ENCODE measurements at places on chromosomes 13 and 19.
A peak's percentile ranks its signal among the peaks of the same experiment; 100 is the strongest.

DNA sequence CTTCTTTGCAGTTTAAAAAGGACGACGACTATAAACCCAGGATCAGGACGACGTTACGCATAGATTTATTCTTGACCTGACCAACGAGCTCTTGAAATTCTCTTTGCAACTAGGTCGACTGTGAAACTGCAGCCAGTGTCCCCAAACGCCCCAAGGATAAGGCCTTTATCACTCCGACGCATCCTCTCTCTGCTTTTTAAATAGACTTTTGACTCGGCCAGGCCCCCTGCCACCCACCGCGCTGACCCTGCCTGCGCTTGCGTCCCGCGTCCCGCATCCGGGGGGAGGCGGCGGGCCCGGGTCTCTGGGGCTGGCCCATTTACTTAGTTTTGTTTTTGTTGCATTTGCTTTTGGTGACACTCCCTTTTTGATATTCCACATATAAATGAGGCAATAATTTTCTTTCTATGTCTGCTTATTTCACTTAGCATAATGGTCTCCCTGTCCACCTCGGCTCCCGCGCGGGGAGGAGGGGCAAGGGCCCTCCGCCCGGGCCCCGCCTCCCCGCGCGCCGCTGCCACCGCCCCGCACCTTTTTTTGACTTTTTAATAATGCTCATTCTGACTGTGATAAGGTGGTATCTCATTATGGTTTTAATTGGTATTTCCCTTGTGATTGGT lies 17.4 kb downstream of the RB1 start:
- no peak for DNase-seq

DNA sequence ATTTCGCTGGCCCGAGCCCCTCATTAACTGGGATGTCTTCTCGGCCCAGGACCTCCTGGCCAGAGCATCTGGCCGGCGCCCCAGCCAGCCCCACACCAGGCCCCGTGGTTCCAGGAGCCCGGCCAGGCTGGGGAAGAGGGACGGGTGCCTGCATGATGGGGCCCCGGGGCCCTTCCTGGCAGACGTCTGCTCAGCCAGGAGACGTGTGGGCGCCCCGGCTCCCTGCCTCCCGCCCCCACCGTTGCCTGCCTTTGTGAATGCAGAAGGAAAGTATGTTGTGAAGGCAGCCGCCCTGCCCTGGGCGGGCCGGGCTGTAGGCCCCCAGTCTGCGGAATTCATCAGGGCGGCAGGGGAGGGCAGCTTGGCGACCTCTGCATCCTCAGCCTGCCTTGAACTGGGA lies 4.4 kb upstream of the COMP start:
- DNase-seq: no peak

GRCh38 chr13:33208290-33209220 lies 77.0 kb downstream of the STARD13 start:
- no peak for DNase-seq

DNA sequence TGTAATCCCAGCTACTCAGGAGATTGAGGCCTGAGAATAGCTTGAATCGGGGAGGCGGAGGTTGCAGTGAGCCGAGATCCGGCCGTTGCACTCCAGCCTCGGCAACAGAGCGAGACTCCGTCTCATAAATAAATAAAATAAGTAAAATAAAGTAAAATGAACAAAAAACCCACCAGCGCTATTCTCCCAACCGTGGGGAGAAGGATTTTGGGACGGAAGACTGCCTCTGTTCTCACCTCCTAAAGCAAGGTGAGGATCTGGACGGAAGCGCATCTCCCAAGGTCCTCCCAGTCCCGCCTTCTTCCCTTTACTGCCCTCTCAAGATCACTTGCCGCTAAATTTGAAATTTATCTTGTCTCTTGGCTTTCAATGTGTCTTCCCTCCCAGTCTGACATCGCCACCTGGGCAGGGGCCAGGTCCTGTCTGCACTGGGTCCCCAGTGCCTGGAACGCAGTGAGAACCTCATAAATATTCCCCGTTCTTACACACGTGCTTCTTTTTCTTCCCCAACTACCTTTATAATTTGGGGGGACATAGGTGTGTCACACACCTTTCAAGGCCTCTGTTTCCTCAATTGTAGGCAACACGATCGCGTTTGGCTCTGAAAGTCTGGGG lies 1.2 kb upstream of the DNAJB1 start:
- no peak for DNase-seq

- DNase-seq: no peak
Measured at GRCh38 chr13:35309706-35310105, 166.8 kb downstream of the MAB21L1 start.

GRCh38 chr19:13337181-13337580 lies 169.1 kb downstream of the CACNA1A start:
- DNase-seq: no peak

- no peak for DNase-seq
Measured at GRCh38 chr13:24161980-24162525, 1.5 kb downstream of the SPATA13 start.

DNA sequence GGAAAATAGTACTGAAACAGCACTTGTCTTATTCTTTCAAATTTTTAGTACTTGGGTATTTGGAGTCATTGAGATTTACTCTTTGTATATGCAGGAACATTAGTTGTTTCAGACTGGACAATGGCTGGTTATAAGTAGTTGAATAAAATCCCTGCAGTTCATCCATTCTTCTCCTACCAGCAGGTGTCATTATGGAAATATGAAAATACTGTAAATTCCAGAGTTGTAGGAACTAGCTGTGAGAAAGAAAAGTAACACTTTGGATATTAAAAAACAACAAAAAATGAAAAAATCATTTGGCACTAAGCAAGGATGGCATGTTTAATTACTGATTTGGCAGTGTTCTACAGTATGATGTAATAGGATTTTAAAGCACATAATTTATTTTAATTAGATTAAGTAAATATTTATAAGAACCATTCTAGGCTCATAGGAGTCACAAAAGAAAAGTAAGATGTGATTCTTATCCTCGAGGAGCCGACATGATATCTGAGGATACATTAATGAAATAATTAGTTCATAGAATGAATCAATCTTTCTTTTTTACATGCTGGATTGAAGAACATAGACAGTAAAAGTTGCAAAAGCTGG lies 155.3 kb downstream of the KCNRG start:
- DNase-seq: no peak

GRCh38 chr13:40233731-40234195 lies 432.7 kb downstream of the FOXO1 start:
- peak; percentile 64 for DNase-seq

- DNase-seq: peak; percentile 69
Measured at GRCh38 chr19:9586764-9587163, 2.5 kb upstream of the ZNF121 start.

- no peak for DNase-seq
Measured at GRCh38 chr19:7900401-7900870, 3.2 kb upstream of the MAP2K7 start.

GRCh38 chr13:31286930-31287329 lies 87.2 kb downstream of the B3GLCT start:
- no peak for DNase-seq

- peak; percentile 64 for DNase-seq
Measured at GRCh38 chr19:46717716-46718143, 816 bp upstream of the PRKD2 start.

DNA sequence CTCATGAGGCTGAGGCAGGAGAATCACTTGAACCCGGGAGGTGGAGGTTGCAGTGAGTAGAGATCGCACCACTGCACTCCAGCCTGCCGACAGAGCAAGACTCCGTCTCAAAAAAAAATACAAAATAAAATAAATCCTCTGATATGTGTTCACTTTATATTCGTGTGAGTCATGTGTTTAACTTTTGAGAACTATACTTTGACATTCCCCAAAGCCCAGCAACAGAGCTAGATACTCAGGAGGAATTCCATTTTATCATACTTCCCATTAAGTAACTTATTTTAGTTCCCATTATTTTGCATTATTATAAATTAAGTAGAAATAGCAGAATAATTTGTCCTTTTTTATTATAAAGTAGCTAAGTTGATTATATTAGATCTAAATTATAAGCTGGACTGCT lies 3.3 kb upstream of the CHAMP1 start:
- DNase-seq: no peak

DNA sequence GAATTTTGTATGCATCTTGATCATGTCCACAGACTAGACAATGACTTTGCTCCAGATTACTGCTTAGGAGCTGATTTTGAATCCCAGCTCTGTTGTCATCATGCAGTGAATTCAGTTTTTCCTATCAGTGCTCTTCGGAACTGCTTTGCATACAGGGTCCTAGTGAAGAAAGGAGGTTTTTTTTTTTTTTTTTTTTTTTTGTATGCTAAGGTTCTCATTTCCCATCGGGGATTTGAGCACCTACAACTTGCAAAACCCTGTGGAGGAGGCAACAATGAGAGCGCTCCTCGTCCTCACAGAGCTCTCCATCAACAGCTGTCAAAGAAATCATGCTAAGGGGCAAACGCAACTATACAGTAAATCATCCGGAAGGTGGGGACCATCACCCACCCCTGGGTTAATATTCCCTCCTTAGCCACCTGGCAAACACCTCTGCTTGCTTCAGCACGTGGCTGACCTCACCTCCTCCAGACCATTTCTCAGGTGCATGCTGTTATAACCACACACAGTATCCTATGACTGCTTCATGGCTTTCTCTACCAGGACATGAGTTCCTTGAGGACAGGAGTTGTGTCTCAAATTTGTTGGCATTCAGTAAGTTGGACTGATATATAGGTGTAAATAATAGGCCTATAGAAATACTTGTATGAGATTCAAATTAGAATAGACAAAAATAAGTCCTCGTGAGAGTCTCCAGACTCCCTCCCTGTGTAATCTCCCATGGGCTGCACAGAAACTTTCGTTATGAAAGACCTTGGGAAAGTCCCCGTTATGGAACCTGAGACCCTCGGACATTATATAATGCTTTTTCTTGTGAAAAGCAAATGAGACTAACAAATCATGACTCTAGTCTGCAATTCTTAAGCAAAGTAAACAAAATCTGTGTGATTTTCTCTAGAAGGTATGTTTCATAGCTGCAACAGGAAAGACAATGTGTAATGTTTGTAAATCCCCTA lies 113.8 kb downstream of the KATNAL1 start:
- no peak for DNase-seq

- DNase-seq: no peak
Measured at GRCh38 chr19:51508059-51508733, 6.6 kb upstream of the SIGLEC12 start.

- no peak for DNase-seq
Measured at GRCh38 chr13:30997697-30998096, 65.2 kb downstream of the TEX26 start.

DNA sequence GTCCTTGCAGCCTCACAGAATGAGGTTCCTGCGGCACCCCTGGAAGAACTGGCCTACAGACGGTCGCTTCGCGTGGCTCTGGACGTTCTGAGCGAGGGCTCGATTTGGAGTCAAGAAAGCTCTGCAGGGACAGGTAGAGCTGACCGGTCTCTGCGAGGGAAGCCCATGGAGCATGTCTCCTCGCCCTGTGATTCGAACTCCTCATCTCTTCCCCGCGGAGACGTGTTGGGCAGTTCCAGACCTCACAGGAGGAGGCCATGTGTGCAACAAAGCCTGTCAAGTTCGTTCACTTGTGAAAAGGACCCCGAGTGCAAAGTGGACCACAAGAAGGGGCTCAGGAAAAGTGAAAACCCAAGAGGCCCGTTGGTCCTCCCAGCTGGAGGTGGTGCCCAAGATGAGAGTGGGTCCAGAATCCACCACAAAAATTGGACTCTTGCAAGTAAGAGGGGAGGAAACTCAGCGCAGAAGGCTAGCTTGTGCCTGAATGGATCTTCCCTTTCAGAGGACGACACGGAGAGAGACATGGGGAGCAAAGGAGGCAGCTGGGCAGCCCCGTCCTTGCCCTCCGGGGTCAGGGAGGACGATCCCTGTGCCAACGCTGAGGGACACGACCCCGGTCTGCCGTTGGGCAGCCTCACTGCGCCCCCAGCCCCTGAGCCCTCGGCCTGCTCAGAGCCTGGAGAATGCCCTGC lies 23.4 kb upstream of the NDUFS7 start:
- DNase-seq: no peak

- DNase-seq: no peak
Measured at GRCh38 chr19:30665449-30665848, 293.3 kb downstream of the ZNF536 start.

GRCh38 chr13:86201477-86201876 lies 402.3 kb upstream of the SLITRK6 start:
- DNase-seq: no peak

DNA sequence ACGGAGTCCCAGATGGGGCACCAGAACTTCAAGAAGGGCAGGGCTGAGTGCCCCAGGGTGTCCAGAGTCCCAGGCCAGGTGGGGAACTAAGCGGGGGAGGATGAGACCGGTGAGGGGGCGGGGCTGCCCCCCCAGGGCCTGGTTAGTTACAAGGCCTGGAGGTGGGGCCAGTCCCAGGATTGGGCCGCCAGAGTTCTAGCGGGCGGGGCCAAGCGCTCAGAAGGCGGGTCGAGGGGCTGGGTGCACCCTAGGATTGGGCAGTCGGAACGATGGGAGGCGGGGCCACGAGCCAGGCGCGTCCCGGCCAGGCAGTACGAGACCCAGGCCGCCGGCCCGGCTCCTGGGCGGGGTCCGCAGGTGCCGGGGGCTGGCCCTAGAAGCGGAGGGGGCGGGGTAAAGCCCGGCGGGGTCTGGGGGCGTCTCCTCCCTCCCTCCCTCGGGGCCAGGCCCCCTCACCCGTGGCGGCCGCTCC lies 571 bp downstream of the ZNF653 start:
- DNase-seq: peak; percentile 99

- no peak for DNase-seq
Measured at GRCh38 chr13:83839146-83839545, 43.1 kb downstream of the SLITRK1 start.

GRCh38 chr19:52138983-52139251 lies 821 bp downstream of the ZNF616 start:
- DNase-seq: no peak

GRCh38 chr13:79228972-79229371 lies 177.1 kb downstream of the RBM26 start:
- no peak for DNase-seq

DNA sequence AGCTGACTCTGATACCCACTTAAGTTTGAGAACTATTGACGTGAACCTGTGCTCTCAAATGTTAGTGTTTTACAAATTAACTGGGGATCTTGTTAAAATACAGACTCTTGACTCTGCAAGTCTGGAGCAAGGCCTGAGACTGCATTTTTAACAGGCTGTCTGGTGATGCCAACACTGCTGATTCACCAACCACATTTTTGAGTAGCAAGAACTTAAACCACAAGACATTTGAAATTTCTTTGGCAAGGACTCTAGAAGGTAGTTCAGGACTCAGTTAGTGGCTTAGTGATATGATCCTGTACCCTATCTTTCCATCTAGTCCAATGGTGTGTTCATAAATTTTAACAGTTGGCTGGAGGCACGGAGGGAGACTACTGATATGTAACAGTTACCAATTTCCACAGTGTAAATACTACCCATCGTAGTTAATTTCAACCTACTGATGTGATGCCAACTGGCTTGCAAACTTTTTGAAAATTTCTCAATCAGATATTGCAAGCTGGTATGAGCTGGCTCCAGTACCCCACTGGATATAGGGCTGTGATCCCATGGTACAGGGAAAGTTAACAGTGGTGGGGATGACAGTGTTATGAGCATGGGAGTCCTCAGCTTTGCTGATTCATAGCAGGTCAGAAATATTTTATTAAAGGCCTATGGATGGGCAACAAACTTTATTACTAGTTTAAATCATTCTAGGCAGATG lies 255.1 kb downstream of the TBC1D4 start:
- DNase-seq: no peak

- no peak for DNase-seq
Measured at GRCh38 chr13:73254827-73255226, 196.0 kb downstream of the KLF5 start.
